ENCODE measurements at places on chromosomes 5 and 9.
A peak's percentile ranks its signal among the peaks of the same experiment; 100 is the strongest.

- no peak for DNase-seq
Measured at GRCh38 chr9:28542928-28543327, 969.6 kb upstream of the C9orf72 start.

DNA sequence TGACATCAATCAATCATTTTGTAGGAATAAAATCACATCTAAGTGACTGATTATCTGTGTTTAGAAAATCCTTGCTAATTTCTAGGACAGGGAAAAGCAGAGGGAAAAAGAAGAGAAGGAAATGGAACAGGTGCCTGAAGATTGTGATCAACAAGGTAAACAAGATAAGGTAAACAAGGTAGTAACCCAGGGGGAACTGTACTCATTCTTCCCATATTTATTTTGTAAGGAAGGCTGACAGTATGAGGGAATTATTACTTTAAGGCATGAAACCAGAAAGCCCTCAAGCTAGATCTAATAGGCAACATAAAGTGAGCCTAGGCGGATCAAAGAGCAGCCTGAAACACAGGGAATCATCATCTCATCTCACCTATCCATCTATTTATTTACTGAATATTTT, 231.1 kb downstream of the MLLT3 start:
- no peak for DNase-seq

- DNase-seq = no peak
Measured at GRCh38 chr5:77282337-77283027, 72.0 kb downstream of the PDE8B start.

- no peak for DNase-seq
Measured at GRCh38 chr9:18727904-18728303, 254.0 kb downstream of the ADAMTSL1 start.

- DNase-seq = peak; percentile 68
Measured at GRCh38 chr5:151924564-151925301, at the start of gene GLRA1. GLRA1 (minus strand) TSS chr5:151924851; CDS start chr5:151924549, 302 bp downstream.

GRCh38 chr5:21024966-21025365, 1037.0 kb upstream of the CDH18 start:
- no peak for DNase-seq

Measured in stimulated activated CD8-positive, alpha-beta memory T cell treated with anti-CD3 and anti-CD28 coated beads, Interleukin-4, amount 100 ng/mL, for 48 hours (primary cell).